ENCODE measurements at places on chromosomes 3 and 15. TPM values are rescaled to one million over a fixed set of nuclear protein-coding genes. Genes with fewer than 3 reads are reported as not detected.

Gene CHRFAM7A
- total RNA-seq = 2.4 TPM

Gene TMEM212
- total RNA-seq = not detected

Gene DNAJA4
- 2.3 TPM for total RNA-seq

Gene PLOD2
- total RNA-seq = 240 TPM

Gene BMF
- total RNA-seq = 5.4 TPM

Gene GOLGA8Q
- total RNA-seq = not detected

Gene ATP10A
- total RNA-seq = not detected

Gene ADAMTSL3
- not detected for total RNA-seq

Gene POLQ
- 11.7 TPM for total RNA-seq

Gene RTP4
- total RNA-seq = 38.1 TPM

Gene GOLGA8J
- total RNA-seq = not detected

Gene CHST13
- total RNA-seq = not detected

Gene PCSK6
- not detected for total RNA-seq

Gene CHAC1
- total RNA-seq = 2.6 TPM

Gene TAGLN3
- total RNA-seq = 3.2 TPM

Gene CLDN16
- not detected for total RNA-seq

Gene POLR2M
- 101 TPM for total RNA-seq

Gene CHRM5
- total RNA-seq = not detected

Gene DPH3
- 18.5 TPM for total RNA-seq

Gene GOLGA8S
- not detected for total RNA-seq

Gene PPP1R14D
- not detected for total RNA-seq

Gene DNAH12
- 0.47 TPM for total RNA-seq

Gene PLIN1
- total RNA-seq = 0.15 TPM

Gene SLC24A5
- total RNA-seq = not detected

Gene GOLGA6D
- not detected for total RNA-seq

Gene KNSTRN
- total RNA-seq = 76.1 TPM

Gene MAN2C1
- total RNA-seq = 33.7 TPM

Gene TPRG1
- total RNA-seq = 0.42 TPM

Gene CD96
- total RNA-seq = 0.22 TPM

Gene EHHADH
- 4.5 TPM for total RNA-seq

Gene KBTBD12
- 0.07 TPM for total RNA-seq

Gene RGMA
- total RNA-seq = not detected

Gene SIDT1
- 0.17 TPM for total RNA-seq

Gene NRG4
- not detected for total RNA-seq

Gene HRH1
- 13.9 TPM for total RNA-seq

Gene ATP13A4
- total RNA-seq = not detected

Gene LRRK1
- 0.20 TPM for total RNA-seq

Gene C3orf80
- total RNA-seq = 0.25 TPM

Gene SLC41A3
- 57.3 TPM for total RNA-seq

Gene PAK2
- 35.2 TPM for total RNA-seq

Gene NR2F2
- total RNA-seq = 37.8 TPM

Gene CALML4
- total RNA-seq = 1.5 TPM

Gene SENP8
- total RNA-seq = 2.5 TPM

Gene SH2D7
- total RNA-seq = not detected

Gene TMEM108
- 0.69 TPM for total RNA-seq
